T-helper 9 cell (primary cell): ENCODE measurements at places on chromosomes 7 and 10.

DNA sequence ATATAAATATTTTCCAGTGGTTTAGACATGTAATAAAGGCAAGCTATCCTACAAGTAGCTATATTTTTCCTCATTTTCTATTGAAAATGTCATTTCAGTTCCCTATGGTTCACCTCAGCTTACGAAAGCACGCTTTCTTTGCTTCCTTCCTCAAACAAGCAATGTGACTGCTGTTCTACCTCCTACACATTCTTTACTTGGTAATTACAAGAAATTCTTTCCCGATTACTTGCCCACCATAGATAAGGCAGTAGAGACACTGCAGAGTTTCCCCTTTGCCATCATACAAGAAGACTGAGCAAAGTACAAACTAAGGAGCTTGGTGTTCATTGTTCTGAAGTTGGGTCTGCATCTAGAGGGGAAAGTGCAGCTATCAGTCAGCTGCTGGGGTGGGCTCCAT is 249.4 kb downstream of the CRPPA start:
- DNase-seq: no peak

GRCh38 chr7:103524042-103524907 is 78.3 kb upstream of the SLC26A5 start:
- no peak for DNase-seq

- DNase-seq: no peak
These were observed 9.7 kb downstream of the EIF4H start for GRCh38 chr7:74183653-74184450.

- no peak for DNase-seq
These were observed 12.6 kb downstream of the OR9A4 start for GRCh38 chr7:141928845-141929195.

- no peak for DNase-seq
These were observed 106.6 kb downstream of the VIPR2 start for GRCh38 chr7:159038066-159038465.

- DNase-seq: no peak
These were observed 94.8 kb downstream of the AUTS2 start for GRCh38 chr7:69693042-69693441.

DNA sequence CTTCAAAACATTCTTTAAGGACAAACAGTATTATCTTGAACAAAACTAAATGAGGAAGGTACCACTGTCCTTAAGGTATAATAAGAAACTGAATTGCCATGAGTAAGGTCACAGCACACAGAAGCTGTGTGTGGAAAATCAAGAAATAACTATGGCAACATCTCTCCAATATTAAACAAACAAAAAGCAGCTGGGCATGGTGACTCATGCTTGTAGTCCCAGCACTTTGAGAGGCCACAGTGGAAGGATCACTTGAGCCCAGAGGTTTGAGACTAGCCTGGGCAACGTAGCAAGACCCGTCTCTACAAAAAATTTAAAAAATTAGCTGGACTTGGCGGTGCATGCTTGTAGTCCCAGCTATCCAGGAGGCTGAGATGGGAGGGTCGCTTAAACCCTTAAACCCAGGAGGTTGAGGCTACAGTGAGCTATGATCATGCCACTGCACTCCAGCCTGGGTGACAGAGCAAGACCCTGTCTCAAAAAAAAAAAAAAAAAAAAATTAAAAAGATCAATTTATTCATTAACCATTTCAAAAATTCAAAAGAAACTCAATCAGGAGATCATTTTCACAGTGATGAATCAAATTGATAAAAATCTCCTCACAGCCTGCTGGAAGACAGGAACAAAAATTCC is 195.4 kb downstream of the SKIDA1 start:
- no peak for DNase-seq

DNA sequence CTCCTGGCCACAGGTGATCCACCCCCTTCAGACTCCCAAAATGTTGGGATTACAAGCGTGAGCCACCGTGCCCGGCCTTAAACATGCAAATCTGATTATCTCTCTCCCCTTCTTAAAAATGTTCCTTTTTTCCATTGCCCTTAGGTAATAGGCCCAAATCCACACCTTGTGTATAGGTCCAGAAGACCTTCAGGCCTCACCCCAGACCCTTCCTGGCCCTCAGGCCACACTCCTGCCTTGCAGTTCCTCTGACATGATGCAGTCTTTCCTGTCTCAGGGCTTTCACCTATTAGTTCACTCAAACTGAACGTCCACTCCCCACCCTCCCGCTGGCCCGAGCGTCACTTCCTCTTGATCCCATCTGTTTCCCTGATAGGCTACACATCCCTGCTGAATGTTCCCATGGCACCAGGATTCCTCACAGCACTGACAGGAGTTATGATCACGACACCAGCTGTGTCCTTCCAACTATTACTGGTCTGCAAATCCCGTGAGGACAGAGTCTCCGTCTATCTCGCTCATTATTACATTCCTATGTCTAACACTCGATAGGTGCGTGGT is 46.4 kb downstream of the DENND2A start:
- DNase-seq: no peak

- no peak for DNase-seq
These were observed 568 bp downstream of the PRSS2 start for GRCh38 chr7:142771353-142771723.

- DNase-seq: no peak
These were observed 61.9 kb downstream of the SGMS1 start for GRCh38 chr10:50561816-50562215.

GRCh38 chr10:46517541-46517940 is 38.9 kb downstream of the GPRIN2 start:
- no peak for DNase-seq

- no peak for DNase-seq
These were observed 2.7 kb downstream of the OPN4 start for GRCh38 chr10:86657011-86657395.

DNA sequence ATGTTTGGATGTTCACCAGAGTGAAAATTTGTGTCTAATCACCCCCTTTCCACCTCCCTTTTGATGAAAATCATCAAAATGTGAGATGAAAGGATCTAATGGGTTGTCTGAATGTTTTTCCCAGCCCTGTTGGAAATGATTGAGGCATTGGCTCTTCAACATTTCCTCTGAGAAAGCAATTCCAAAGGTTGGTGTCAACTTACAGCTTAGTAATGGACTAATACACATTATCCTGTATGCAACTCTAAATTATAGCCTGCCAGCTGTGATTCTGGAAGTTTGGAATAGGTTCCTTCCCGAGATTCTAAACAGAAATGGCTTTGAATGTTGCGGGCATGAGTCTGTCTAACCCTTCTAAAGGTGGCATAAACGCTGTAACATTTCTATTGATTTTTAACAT is 152.9 kb downstream of the DYNC1I1 start:
- no peak for DNase-seq

- DNase-seq: no peak
These were observed 28.0 kb upstream of the RASGEF1A start for GRCh38 chr10:43294892-43295291.

DNA sequence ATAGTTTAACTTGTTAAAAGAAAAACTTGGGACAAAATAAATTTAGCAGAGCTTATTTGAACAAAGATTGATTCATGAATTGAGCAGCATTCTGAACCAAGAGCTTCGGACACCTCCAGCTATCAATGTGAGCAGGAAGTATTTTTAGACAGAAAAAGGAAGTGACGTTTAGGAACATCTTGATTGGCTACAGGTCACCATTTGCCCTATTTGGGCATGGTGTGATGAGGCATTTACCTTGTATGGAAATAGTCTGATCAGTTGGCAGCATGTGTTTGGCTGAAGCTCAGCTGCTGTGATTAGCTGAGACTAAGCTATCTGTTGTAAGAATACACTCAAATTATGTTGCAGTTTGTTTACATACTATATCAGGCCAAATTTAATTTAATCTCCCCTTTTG is 185.1 kb downstream of the ATRNL1 start:
- DNase-seq: no peak

GRCh38 chr7:46569133-46569465 is 648.0 kb upstream of the IGFBP3 start:
- DNase-seq: no peak

DNA sequence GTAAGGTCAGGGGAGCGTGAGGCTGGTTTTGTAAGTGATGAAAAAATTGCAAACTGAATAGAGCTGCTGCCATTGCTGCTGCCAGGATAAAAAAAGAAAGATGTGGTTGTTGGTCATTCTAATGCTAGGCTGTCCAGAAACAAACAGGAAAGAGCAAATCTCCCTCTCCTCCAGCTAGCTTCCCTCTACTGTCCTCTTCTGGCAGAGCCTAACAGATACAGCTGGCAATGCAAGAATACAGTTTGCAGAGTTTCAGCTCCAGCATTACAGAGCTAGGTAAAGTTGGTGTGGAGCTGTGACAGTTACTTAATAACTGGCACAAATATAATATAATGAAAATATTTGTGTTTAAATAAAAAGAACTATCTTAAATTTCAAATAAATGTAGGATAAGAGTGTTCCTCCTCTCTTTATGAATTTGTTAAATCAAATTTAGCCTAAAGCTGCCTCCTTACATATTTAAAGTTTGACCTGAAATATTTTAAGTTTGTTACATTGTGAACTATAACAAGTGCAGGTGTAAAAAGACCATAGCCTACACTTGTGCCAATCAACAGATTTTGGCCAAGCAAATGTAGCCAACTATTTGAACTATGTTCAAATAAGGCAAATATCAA is 407.7 kb downstream of the SH2D4B start:
- DNase-seq: no peak

DNA sequence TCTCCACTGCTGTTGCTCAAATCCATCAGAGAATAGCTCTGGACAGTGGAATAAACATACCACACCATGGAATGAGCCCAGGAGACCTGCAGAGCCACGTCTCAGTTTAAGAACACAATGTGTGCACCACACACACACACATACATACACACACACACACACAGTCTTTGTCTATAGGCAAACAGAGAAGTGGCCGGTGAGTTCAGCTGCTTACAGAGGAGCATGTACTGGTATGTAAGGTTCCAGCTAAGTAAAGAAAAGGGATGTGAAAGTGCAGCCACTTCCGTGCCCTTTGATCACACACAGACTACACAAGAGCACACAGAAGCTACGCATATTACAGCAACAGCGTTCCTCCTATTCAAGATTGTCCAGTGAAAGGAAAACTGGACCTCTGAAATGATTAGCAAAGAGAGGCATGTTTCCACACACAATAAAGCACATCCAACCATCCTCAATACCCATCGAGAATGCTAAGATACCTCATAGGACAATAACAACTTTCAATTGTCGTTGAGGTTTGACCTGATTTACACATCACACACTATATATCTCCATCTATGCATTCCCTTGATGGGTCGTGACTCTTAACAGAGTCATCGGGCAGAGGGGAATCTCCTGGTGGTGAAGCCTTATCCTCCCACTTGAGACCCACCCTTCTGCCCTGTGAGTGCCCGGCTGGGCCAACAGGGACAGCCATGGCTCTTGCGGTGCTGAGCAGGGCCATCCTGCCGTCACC is 23.6 kb downstream of the SLC35B4 start:
- no peak for DNase-seq

- no peak for DNase-seq
These were observed 57.9 kb downstream of the GATA3 start for GRCh38 chr10:8112230-8112905.

- DNase-seq: no peak
These were observed 650.4 kb downstream of the NXPH1 start for GRCh38 chr7:9083837-9084236.

- DNase-seq: no peak
These were observed 265.6 kb upstream of the FOXK1 start for GRCh38 chr7:4416396-4417056.

- no peak for DNase-seq
These were observed 72.1 kb upstream of the SH2B2 start for GRCh38 chr7:102214477-102215072.

DNA sequence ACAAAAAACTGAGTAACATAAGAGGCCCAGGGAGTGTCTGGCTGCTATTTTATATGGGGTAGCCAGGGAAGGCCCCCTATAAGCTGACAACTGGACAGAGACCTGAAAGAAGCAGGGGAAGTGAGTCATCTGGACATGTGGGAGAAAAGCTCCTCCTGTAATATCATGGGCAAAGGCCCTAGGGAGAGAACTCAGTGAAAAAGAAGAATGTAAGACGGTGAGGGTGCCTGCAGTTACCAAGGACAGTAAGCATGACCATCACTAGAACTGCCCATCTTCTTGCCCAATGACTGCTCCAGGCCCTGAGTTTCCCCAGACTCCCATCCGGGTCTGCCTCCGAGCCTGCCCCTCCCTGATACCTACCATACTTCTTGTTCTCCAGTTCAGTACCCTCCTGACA is 2.3 kb downstream of the ELMO1 start:
- DNase-seq: no peak

- no peak for DNase-seq
These were observed 22.1 kb downstream of the ABLIM1 start for GRCh38 chr10:114635797-114636550.

GRCh38 chr7:8015100-8015745 is 46.6 kb downstream of the GLCCI1 start:
- no peak for DNase-seq

DNA sequence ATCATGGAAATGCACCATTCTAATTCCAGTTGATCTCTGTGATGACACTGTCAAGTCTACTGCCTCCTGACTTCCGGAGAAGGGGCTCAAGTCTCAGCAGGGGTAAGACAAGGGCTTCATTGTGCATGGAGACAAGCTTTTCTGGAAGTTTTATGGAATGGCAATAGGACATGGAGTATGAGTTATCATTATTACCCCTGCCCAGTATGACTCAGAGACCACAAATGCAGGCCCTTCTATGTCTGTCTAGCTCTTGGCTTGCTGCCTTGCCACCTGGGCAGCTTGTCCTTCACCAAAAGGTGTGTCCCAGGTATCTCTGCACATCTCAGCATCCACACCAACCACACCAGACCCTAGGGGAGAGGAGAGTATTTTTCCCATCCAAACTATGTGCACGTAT is 34.9 kb upstream of the KIAA1217 start:
- no peak for DNase-seq

GRCh38 chr7:111929264-111929663 is 276.9 kb downstream of the DOCK4 start:
- no peak for DNase-seq

DNA sequence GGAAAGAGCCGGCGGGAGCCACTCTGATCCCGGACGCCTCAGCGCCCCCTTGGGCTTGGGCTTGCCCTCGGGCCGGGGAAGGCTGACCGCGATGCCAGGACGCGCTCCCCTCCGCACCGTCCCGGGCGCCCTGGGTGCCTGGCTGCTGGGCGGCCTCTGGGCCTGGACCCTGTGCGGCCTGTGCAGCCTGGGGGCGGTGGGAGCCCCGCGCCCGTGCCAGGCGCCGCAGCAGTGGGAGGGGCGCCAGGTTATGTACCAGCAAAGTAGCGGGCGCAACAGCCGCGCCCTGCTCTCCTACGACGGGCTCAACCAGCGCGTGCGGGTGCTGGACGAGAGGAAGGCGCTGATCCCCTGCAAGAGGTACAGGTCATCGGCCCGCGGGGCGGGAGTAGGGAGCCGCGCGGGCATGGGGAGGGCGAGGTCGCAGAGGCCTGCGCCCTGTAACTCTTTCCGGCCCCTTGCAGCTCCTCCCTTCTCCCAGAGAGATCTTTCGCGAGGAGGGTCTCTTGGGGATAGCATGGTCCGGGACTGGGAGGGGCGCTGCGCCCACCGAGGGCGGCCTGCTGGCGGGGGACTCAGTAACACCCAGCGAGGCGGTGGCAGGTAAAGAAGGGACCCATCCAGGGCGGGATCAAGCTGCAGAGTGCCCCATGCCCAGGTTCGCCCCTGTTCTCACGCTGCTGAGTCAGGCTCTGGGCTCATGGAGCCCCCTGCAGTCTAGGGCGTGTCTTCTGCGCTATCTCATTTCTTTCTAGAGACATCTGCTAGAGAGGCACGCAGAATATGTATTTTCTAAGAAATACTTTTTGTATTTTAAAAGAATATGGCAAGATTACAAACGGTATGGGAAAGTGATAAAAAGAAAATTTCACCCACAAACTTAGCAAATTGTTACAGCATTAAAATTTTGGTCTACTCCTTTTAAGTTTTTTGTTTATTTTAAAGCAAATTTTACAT is 687 bp downstream of the EPDR1 start:
- no peak for DNase-seq
